ENCODE measurements at places on chromosomes 6 and 20.

GRCh38 chr6:111798281-111798725 lies 74.9 kb downstream of the FYN start:
- DNase-seq, result no peak

DNA sequence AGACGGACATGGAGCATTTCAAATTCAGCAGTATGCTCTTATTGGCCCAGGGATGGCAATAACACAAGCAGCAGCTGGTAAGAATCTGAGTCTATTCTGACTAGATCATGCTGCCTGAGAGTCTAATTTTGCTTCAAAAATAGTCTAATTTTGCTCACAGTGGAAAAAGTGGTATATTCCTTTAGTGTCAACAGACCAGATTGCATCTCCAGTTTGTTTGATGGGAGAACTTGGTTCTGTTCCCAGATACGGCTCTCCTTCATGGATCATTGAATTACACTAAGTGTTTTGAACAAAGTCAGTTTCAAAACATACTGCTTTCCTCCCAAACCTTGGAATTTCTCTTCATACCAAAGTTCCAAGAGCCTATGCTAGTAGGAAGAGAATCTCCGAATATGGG lies 586.1 kb downstream of the RNF144B start:
- no peak for DNase-seq

- DNase-seq, result no peak
Measured at GRCh38 chr20:3068986-3069900, 2.2 kb upstream of the OXT start.

- no peak for DNase-seq
Measured at GRCh38 chr6:111439171-111439570, 43.8 kb downstream of the REV3L start.

DNA sequence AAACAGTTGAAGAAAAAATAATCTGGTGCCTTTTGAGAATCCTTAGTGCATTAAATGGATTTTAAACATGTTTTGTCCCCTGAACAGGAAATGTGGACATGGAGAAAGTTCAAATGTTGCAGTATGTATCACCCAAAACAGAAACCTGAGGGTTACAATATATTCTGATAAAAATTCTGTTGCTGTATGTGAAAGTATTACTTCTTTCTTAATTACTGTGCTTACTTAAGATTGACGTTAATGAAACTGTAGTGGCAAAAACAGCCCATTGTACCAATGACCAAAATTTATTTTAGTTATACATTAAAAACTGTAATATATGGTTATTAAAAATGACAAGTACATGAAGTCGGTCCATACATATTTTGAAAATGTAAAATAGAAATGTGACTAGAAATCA lies 100.6 kb downstream of the PRDM1 start:
- no peak for DNase-seq

DNA sequence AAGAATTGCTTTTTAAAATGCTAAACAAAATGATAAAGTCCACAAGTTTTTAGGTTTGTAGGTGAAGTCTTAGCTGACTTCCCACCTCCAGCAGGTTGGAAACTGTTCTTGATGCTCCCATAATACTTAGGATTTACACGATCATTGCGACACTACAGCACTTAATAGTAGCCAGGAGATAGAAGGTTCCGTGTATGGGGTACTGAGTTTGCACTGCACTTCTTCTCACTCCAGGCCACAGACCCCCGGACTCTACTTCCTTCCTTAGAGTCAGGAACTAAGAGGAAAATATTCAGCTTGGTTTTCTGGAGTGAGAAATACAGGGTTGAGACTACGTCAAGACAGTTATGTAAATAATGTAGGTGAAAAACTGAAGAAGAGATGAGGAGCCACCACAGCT lies 56.1 kb upstream of the SGK1 start:
- DNase-seq, result no peak
